Body of pancreas (tissue), 4 donors: ENCODE measurements at places on chromosomes 13 and 19. TPM values are rescaled to one million over a fixed set of nuclear protein-coding genes. Genes with fewer than 3 reads are reported as not detected.

The USP12 gene
- total RNA-seq: 12.9 TPM

The NR2F6 gene
- total RNA-seq: 67.6 TPM

GRCh38 chr19:6318772-6319171 is 14.6 kb downstream of the ACER1 start:
- DNase-seq: no peak

- DNase-seq: no peak
Observed at GRCh38 chr13:73556902-73557301, 498.1 kb downstream of the KLF5 start.

GRCh38 chr19:41398050-41398418 is 416 bp downstream of the BCKDHA start:
- no peak for DNase-seq

GRCh38 chr19:3975144-3975543 is 4.2 kb upstream of the DAPK3 start:
- DNase-seq: no peak

DNA sequence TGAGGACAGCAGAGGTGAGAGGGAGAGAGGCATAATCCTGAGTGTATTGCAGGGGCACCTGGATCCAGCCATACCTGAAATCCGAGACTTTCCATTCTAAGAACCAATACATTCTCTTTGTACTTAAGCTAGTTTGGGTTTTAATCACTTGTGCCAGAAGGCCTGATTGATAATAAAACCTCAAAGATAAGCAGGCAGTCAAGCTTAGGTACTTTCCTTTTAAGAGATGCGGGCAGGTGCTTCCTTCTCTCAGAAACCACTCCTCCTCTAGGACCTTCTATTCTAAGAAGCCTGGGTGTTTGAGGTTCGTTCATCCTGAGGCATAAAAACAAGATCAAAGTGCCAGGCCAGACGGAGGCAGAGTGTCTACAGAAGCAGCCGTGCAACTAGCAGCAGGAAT is 22.2 kb downstream of the FAM187B start:
- no peak for DNase-seq

GRCh38 chr19:31334101-31334848 is 15.0 kb downstream of the TSHZ3 start:
- DNase-seq: no peak

GRCh38 chr19:3785451-3785937 is 687 bp downstream of the MATK start:
- no peak for DNase-seq

- DNase-seq: no peak
Observed at GRCh38 chr19:29851769-29852521, 40.2 kb downstream of the CCNE1 start.

- no peak for DNase-seq
Observed at GRCh38 chr13:104015646-104016396, 949.6 kb upstream of the SLC10A2 start.

GRCh38 chr19:6012426-6013170 is 34.7 kb upstream of the RANBP3 start:
- DNase-seq: no peak

DNA sequence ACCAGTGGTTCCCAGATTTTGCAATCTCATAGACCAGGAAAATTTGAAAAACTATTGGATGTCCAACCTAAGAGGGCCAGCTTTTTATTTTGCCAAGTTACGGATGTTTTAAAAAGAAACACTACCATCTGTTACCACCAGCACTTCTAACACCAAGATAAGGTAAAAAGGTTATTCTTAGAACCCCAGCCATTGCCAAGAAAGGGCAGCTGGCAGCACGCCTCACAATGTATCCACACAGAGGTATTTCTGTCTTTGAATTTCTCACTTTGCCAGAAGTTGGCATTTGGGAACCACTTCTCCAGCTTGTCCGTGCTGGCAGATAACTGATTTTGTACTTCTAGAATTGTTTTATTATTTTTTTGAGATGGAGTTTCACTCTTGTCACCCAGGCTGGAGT is 28.7 kb downstream of the CAPN12 start:
- peak; percentile 84 for DNase-seq

DNA sequence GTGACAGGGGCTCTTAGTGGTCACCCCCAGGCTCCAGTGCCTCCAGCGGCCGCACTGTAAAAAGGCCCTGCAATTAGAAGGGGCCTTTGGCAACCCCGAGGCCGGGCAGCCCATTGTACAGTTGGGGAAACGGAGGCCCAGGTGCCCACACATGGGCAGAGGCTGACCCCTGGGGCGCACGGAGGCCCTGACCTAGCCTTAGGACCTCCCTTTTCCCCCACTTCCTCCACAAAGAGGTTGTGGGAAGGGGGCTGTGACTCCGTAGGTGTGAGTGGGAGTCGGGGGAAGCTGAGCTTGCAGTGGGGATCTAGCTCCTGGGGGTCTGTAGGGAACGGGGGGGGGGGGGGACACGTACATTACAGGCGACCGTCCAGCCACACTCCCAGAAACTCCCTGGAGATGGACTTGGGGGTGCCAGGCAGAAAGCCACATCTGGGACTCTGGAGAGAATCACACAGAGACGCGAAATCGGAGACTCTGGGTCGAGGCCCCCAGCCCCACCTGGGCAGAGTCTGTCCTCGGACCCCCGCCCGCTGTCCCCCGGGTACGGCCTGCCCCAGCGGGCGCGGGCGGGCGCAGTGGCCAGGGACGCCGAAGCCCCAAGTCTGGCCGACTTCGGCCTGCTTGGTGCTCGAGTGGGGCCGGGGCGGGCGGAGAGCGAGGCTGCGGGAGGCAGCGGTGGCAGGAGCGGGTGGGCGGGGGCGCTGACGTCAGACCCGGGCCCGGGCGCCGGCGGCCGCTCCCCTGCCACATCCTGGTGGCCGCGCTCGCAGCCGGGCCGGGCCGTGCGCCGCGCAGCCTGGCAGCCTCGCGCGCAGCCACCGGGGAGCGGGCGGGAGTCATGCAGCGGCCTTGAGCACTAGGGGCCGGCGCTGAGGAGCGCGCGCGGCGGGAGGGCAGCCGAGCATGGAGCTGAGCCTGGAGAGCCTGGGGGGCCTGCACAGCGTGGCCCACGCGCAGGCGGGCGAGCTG is at the start of gene ONECUT3:
Gene ONECUT3 (plus strand): TSS at position 750 of the 972 bp plus-strand sequence. CDS start 157 bp downstream, at position 907.
- DNase-seq: no peak

- DNase-seq: no peak
Observed at GRCh38 chr19:49205114-49205513, 47.5 kb downstream of the TRPM4 start.

DNA sequence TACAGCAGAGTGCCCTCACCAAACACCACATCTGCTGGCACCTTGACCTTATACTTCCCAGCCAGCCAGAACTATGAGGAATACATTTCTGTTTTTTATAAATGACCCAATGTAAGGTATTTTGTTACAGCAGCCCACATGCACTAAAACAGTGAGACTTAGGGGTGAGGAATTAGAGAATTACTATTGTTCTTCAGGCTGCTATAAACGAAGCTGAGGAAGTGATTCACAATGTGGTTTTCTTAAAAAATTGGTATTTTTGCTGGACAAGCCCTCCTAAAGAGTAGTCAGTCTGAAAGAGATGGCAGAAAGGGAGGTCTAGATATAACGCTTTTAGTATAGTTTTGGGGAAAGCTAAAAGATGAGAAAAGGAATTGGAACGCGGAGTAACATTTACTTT is 101.0 kb downstream of the SLITRK6 start:
- no peak for DNase-seq

GRCh38 chr19:45468159-45468651 is 409 bp downstream of the FOSB start:
- peak; percentile 51 for DNase-seq

DNA sequence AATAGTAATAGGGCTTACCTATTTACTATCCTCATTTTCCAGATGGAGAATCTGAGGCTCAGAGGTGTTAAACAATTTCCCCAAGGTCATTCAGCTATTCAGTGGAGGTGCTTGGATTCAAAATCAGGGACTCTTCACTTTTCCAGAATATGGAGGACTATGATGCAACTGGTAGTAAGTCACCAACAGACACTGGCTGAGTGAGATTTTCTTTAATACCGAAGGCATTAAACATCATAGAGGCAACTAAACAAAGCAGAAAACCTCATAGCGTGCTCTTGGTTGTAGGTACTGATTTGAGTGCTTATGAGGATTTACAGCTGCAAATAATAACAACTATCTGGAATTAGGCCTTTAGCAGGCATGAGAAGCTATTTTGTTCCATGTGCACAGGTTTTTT is 134.4 kb downstream of the DLEU7 start:
- no peak for DNase-seq
